ENCODE measurements at places on chromosomes 6 and 20.

DNA sequence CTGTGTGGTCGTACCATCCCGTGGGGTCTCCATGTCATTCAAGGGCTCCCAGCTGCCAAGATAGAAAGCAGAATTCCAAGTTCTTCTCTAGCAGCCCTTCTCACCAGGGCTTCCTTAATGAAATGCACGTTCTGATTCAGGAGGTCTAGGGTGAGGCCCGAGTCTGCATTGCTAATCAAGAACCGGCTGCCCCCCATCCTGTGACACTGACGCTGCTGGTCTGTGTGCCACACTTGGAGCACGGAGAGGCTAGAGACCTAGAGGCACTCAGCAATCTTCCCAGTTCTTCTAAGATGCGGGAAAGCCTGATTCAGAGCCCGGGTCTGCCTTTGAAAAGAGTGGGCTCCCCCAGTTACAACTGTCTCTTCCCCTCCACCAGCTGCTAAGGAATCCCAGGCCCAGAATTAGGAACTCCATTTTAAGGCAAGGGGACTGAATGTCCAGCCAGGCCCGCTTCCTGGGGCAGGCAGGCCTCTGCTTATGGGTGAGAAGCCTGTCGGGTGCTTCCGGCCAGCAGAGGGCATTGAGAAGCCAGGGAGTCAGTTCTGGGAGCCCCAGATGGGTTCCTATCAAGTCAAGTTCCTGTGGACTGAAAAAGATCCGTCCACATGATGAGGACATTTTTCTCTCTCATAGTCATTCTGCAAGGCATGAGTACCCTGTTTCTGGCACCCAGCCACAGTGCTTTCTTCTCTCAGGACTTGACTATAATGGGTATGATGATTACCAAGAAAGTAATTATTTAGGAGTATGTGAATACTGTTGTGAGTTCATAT lies 69.8 kb upstream of the RIN2 start:
- H3K27me3 ChIP-seq = no peaks in the 10 kb centered on the region
- peak; percentile 48 for DNase-seq
- peak overlapping the region; percentile 45 for H3K27ac ChIP-seq
- H3K36me3 ChIP-seq = peaks cover 5% of the 10 kb centered on the region
- no peak overlapping the region for H3K4me3 ChIP-seq

DNA sequence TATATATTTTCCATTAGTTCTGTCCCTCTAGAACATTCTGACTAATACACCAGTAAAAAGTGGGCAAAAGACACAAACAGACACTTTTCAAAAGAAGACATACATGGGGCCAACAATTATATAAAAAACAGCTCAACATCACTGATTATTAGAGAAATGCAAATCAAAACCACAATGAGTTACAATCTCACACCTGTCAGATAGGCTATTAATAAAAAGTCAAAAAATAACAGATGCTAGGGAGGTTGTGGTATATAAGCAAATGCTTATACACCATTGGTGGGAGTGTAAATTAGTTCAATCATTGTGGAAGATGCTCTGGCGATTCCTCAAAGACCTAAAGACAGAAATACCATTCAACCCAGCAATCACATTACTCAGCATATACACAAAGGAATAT lies 1707.8 kb downstream of the GRIK2 start:
- no peaks in the 10 kb centered on the region for H3K4me1 ChIP-seq
- H3K4me3 ChIP-seq = no peak overlapping the region
- no peaks in the 10 kb centered on the region for H3K27me3 ChIP-seq
- no peaks in the 10 kb centered on the region for H3K36me3 ChIP-seq

DNA sequence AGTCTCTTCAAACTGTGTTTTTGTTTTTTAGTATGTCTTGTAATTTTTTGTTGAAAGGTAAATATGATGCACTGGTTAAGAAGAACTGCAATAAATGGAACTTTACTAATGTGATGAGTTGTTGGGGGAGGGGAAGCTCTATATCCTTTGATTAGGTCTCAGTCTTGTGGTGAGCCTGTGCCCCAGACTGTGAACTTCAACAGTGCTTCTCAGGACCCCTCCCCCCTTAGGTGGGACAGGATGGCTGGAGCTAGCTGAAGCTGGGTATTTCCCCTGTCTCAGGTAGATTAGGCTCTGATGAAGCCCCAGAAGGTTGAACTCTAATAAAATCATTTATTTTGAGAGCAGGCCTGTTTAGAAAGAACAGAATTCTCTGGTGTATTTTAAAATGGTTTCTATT lies 31.4 kb upstream of the TASP1 start:
- no peak overlapping the region for H3K27ac ChIP-seq
- H3K27me3 ChIP-seq = no peaks in the 10 kb centered on the region
- no peak for DNase-seq
- H3K4me3 ChIP-seq = no peak overlapping the region
- H3K36me3 ChIP-seq = no peaks in the 10 kb centered on the region

DNA sequence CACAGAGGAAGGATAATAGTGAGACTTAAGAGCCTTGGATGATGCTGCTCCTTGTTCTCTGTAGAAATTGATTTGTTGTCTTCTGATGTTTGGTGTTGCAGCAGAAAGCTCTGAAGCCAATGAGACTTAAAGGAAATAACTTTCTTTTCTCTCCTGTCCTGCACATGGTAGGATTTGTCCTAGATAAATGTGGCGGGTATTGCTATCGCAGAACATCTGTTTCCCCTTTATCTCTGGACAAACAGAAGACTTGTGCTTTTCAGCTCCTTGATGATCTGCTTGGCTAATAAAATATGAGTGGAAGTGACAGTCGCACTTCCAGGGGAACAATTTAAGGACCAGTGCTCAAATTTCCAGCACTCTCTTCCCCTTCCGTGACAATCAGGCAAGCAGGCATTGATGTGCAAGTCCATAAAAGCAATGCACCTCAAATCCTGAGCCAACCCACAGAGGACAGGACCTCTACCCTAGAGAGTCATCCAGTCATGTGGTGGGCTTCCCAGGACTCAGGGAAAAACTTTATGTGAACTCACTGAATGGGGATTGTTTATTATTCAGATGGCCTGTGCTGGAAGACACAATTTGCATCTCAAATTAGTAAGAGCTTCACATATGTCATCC lies 9.9 kb upstream of the NCR2 start:
- no peaks in the 10 kb centered on the region for H3K36me3 ChIP-seq
- DNase-seq = no peak
- H3K4me3 ChIP-seq = no peak overlapping the region
- no peak overlapping the region for H3K27ac ChIP-seq
